ENCODE measurements at places on chromosomes 12 and 14. TPM values are rescaled to one million over a fixed set of nuclear protein-coding genes. Genes with fewer than 3 reads are reported as not detected.

GRCh38 chr14:20683125-20683890 lies 1.1 kb upstream of the RNASE4 start:
- DNase-seq, result peak; percentile 91

GRCh38 chr12:58161773-58162172 lies 220.4 kb downstream of the ATP23 start:
- no peak for DNase-seq

DNA sequence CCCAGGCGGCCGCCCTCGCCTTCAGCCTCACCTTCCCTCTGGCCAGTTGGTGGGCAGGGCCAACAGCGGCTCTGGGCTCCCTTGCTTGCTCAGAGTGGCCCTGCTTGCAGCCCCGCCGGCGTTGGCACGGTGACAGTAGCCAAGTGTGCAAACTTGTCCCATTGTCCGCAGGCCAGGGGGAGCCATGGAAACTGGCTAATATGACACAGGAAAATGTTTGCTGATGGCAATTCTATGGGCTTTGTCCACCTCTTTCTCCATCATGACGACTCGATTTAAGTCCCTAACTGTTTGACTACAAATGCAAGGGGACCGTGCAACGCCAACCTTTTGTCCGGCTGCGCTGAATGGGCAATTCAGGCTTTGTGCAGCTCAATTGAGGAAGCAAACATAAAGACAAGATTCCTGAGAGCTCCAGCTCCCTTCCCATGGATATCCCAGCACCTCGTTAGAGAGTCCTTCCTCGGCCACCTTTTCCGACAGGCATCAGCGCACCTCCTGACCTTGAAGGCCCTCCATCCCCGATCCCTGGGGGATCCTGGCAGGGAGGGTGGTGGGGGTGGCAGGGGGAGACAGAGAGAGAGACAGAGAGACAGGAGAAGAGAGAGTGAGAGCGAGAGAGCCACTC lies 785 bp upstream of the FAM181A start:
- DNase-seq, result no peak

DNA sequence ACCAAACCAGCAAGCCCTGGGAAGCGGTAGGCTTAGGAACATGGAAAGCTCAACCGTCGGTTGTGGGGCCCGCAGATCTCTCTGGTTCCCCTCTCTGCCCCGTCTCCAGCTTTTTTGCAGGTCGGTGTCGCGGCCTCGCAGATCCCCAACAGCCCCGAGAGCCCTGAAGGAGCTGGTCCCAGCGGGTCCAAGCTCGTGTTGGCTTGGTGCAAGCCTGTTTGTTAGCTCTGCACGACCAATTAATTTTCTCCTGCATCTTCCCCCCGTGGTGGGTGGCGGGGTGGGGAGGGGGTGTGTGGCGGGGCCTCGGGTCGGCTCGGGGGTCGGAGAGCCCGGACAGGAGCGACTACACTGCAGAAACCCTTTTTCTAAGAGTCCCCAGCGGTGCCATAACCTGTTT lies 449 bp upstream of the SLC24A4 start:
- DNase-seq, result no peak

Gene LRP1-AS
- not detected for total RNA-seq

- peak; percentile 7 for DNase-seq
These were observed 57.8 kb upstream of the ZDHHC17 start for GRCh38 chr12:76706101-76706500.

- DNase-seq, result no peak
These were observed 65.7 kb downstream of the STAB2 start for GRCh38 chr12:103652808-103653207.

Gene C14orf39
- not detected for total RNA-seq

Gene SLC2A14
- total RNA-seq, result 0.12 TPM

DNA sequence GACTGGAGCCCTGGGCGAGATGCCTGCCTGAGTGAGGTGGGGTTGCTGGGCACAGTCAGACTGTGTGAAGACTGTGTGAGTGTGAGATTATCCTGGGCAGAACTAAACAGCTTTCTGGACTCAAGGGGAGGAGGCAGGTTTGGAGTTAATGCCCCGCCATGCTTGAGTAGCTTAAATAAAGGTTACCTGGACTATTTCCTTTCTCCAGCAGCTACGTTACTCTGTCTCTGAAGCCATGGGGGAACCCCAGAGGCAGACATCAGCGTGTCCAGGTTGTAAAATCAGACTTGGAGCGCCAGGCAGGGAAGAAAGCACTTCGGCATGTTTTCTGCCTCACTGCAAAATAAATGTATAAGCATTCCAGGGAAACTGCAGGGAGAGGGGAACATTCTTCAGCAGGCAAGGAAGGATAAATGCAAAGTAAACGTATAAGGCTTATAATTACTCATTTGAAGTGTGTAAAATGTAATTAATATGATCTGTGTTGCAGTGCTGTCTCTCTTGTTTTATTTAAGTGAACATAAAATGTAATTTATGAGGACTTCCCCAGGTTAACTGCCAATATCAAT lies 129.7 kb downstream of the CHST11 start:
- DNase-seq, result no peak

Gene PLD4
- total RNA-seq, result 2.9 TPM

DNA sequence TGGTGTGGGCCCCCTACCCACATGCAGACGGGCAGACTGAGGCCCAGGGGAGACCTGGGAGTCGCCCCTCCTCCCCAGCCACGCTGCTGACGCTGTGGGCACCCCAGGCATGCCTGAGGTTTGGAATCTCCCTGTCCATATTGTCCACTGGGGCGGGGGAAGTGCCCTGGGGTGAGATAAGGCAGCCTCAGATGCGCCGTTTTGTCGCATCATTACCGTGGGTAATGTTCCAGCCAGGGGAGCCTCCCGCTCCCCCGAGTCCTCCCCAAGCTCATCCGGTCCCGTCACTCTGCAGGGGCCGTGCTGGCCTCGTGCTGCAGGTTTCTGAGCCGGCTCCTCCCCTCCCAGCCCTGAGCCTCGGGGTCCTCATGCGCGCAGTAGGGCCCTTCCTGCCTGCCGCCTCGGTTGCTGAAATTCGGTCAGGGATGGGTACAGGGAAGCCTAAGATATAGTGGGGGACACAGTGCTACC lies 11.4 kb downstream of the INF2 start:
- DNase-seq, result no peak

GRCh38 chr12:6936636-6937480 lies 6.8 kb upstream of the RNU7-1 start:
- no peak for DNase-seq

GRCh38 chr12:107079172-107080011 lies 14.0 kb downstream of the CRY1 start:
- no peak for DNase-seq

Gene TPH2
- total RNA-seq, result not detected

- no peak for DNase-seq
These were observed 18.1 kb downstream of the TAMALIN start for GRCh38 chr12:52024845-52025230.

GRCh38 chr14:49464885-49465284 lies 121.3 kb downstream of the RPS29 start:
- DNase-seq, result no peak

Gene FIGNL2
- 1.5 TPM for total RNA-seq

Gene TMEM253
- 0.40 TPM for total RNA-seq

DNA sequence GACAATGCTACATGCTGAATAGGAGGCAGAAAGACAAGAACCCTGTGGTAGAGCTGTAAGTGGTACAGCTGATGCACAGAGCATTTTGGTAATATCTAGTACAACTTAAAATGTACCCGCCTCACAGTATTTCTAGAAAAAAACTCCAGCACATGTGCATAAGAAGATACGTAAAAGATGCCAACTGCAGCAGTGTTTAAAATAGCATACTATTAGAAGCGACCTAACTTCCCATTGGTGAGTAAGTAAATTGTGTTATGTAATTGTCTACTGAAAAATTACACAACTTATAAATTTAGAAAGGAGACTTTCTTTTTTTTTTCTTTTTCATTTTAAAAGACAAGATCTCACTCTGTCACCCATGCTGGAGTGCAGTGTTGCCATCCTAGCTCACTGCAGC lies 114.3 kb upstream of the CAND1 start:
- no peak for DNase-seq

- no peak for DNase-seq
These were observed 87.6 kb downstream of the EML1 start for GRCh38 chr14:99880651-99881420.

DNA sequence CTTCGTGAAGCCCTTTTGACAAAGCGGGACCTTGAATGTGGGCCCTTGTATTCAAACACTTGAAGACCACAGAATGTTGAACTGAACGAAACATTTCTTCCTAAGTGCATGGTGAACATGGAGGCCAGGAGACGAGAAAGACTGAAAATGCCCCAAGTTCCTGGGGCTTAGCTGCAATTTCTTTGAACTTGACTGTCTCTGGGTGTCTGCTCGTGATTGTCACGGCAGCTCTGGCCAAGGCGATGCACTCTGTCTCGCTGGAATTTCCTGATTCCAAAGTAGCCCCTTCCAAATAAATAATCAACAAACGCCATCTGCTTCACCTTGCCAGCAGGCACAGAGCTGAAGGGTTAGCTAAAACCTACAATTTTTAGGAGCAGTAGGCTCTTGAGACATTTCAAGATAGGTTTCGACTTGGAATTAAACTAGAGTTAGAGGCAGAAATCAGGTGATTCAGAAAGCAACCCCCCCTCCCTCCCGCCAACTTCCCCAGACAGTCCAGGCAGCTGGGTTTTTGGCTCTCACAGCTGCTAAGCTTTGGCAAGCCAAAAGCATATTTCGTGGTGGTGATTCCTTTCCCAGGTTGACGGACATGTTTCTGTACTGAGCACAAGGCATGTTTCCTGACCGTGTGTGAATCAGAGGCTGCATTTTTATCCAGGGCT lies 13.5 kb upstream of the IRF2BPL start:
- DNase-seq, result no peak

Gene CPNE6
- not detected for total RNA-seq

DNA sequence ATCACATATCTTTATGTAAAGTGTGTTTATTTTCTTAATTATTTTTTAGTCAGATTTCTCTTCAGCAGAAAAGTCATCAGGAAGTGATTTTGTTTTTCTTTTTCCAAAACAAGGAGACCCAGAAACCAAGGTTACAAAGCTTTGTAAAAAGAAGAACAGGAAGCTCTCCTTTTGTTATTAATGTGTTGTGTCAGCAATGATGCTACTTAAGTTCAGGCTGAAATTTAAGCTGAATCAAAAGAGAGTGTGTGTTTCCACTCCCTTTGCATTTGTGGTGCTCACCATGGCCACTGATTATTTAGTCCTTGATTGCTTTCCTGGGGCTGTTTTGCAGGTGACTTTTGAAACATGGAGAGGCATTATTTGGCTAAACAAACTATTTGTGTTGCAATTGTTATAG lies 155.3 kb upstream of the ATP2B1 start:
- DNase-seq, result no peak

DNA sequence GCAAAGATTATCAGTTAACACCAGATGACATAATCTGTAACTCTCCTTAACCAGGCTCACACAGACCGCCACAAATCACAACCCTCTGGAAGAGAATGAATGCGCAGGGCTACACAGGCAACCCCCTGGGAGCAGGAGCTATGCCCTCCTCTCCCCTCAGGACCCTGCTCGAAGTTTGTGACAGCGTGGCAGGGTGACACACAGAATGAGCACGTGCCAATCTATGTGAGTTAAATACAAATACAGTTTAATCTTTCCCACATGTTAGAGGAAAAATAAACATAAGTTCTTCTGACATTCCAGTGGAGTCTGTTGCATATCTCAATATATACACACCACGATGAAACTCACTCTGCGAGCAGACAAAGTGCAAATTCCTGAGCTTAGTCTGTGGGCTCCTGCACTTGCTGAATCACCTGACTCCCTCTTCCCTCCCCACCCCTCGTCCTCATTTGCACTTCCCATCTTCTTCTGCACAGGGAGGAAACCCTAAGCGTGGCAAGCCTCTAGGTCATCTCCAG lies 37.6 kb downstream of the BCAT1 start:
- DNase-seq, result no peak

Gene BICDL1
- 34.3 TPM for total RNA-seq

DNA sequence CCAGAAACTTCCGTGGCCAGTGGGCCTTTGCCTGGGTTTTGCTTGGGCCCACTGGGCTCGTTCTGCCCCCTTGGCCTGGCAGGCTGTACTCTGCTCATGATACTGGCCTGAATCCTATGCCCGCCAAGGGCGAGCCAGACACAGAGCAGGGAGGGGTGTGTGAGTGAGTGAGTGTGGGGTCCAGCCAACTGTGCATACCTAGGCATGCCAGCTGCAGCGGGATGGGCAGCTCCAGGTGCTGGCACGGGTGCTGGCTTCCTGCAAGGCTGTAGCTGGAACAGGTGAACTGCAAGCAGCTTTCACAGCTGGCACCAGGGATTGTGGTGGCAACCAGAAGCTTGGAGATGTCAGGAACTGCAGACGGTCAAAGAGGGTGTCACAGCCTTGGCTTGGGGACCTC lies 1276.4 kb downstream of the SLC16A7 start:
- no peak for DNase-seq

GRCh38 chr12:54148560-54149429 lies 40.0 kb downstream of the SMUG1 start:
- no peak for DNase-seq

DNA sequence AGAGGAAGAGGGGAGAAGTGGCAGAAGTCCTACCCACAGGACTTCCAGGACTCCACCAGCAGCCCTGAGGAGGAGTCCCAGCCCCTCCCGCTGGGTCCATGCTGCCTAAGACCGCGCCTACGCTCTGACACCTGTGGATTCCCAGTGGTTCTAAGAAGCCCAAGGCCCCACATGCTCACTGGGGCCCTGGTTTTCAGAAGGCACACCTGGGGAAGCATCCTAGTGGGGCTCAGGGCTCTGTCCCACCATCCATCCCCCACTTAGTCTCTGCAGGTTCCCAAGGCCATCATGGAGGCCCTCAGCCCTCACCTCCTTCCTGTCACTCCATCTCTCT lies 32.6 kb downstream of the ACTN1 start:
- DNase-seq, result no peak

Gene MYF5
- not detected for total RNA-seq

GRCh38 chr12:101552277-101552676 lies 42.5 kb upstream of the MYBPC1 start:
- DNase-seq, result no peak

Gene RITA1
- total RNA-seq, result 13.8 TPM

DNA sequence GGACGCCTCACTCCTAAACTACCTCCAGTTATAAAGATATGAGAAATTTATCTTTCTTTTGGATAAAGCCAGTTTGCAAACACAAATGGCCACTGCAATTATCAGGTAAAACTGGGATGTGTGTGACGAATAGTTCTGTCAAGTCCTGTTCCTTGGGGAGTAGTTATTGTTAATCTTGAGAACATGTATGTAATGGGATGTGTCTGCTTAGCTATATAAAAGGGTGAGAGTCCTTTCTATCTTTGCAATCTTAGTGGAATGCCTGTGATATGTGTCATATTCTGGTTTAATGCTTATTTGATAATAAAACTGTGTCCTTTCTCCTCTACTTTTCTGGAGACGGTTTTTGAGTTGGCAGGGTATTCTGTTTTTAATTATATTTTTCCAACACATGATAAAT lies 56.1 kb upstream of the PKP2 start:
- DNase-seq, result no peak

DNA sequence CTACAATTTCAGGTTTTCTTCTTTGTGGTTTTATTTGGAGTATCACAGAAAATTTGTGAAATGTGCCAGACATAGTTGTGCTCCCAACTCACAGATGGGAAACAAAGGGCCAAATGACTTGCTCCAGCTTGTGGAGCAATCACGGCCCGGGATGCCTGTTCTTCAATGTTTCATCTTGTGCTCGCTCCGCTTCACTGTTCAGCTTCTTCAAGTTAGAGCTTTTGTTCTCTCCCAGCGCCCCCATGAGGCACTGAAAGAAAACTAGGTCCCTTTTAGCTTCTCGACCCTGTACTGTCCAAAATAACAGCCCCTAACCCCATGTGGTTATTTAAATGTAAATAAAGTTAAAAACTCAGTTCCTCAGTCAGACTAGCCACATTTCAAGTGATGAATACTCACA lies 187.9 kb upstream of the STXBP6 start:
- DNase-seq, result no peak

Gene TAS2R19
- 2.9 TPM for total RNA-seq

Gene TSPAN31
- total RNA-seq, result 27.0 TPM

All from natural killer cell (primary cell).